ENCODE measurements at places on chromosomes 1 and 21.

DNA sequence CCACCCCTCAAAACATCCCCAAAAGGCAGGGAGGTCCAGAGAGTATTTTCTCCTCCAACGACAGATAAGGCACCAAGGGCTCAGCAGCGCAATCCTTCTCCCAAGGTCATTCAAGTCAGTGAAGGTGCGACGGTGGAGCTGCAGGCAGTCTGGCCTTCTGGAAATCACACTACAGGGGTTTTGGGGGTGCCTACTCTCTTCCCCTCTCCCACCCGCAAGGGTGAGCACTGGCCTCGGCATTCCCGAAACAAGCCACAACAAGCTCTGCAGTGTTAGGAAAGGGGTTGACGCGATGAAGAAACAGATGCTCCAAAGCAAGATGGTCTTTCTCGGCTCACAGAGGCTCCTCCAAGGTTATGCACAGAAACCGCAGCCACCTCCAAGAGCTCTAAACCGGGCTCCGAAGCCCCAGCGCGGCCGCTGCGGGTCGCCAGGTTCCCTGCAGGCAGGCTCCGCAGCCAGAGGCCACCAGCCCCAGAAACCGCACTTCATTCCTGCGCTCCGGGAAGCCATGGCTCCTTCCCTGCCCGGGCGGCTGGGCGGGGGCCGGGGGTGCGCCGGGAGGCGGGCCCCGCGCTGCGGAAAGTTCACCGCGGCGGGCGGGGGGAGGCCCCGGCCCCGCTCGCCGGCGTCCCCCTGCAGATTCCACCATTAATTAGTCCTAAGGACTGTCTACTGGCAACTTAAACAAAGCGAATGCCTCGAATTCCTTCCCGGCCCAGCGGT lies 1.1 kb downstream of the LUZP1 start:
- DNase-seq: peak; percentile 26

DNA sequence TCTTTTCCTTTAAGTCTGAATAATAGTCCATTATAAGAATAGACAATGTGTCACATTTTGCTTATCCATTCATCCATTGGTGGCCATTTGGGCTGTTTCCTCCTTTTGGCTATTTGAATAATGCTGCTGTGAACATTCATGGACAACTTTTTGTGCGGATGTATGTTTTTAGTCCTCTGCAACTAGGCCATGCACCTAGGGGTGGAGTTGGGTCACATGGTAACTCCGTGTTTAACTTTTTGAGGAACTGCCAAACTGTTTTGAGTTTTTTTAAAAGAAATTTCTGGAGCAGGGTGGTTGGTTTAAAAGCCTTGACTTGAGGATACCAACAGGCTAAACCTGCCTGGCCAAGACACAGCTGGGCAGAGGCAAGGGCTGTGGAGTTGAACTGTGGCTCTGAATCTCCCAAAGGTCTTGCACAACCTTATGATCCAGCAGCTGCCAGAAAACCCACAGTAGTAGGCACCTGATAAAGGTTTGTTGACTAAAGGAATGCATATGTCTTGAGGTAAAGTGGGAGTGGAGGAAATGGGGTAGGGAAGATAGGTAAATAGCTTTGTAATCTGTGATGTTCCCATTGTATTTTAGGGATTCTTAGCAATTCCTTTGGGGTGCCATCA lies 5.6 kb upstream of the RPTN start:
- DNase-seq: no peak

DNA sequence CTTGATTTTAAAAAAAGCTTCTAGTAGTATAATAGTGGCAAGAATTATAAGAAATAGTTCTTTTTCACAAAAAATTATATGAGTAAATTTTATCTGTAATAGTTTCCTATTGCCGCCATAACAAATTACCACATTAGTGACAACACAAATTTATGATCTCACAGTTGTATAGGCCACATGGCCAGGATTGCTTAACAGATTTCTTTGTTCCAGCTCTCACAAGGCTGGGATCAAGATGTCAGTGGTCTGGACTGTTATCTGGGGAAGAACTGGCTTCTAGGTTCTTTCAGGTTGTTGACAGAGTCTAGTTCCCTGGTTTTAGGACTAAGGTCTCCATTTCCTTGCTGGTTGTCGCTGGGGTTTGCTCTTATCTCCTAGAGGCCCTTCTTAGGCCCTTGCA lies 236.4 kb downstream of the USP25 start:
- DNase-seq: no peak

GRCh38 chr1:165212229-165212628 lies 144.3 kb downstream of the LMX1A start:
- DNase-seq: no peak

GRCh38 chr1:175648927-175649326 lies 94.5 kb downstream of the TNR start:
- no peak for DNase-seq

- DNase-seq: peak; percentile 90
Measured at GRCh38 chr21:41361786-41362604, at the start of gene MX2. Gene MX2 (plus strand): TSS chr21:41362027. CDS start chr21:41376907, 14,880 bp downstream.

Measured in T-helper 2 cell (primary cell).